Renal cortical epithelial cell (primary cell): ENCODE measurements at places on chromosomes 3 and 15. TPM values are rescaled to one million over a fixed set of nuclear protein-coding genes. Genes with fewer than 3 reads are reported as not detected.

Gene SLC24A5
- total RNA-seq = not detected in 2 replicates

GRCh38 chr15:76343313-76343996, 6.9 kb downstream of the ISL2 start:
- DNase-seq = no peak

GRCh38 chr3:195885036-195885891, 23.1 kb downstream of the TNK2 start:
- no peak for DNase-seq

GRCh38 chr15:70281261-70281810, 183.6 kb upstream of the TLE3 start:
- no peak for DNase-seq

Gene PROS1
- 23.3 and 60.3 TPM in 2 replicates for total RNA-seq

Gene PPARG
- 11.1 and 11.3 TPM in 2 replicates for total RNA-seq

GRCh38 chr3:21954709-21955108, 203.7 kb upstream of the ZNF385D start:
- DNase-seq = no peak

Gene SKOR1
- total RNA-seq = 0.10 TPM in 1 of 2 replicates, not detected in the other

GRCh38 chr3:58679974-58680666, 13.5 kb upstream of the FAM3D start:
- no peak for DNase-seq

- DNase-seq = no peak
These were observed 21.8 kb upstream of the CLDN18 start for GRCh38 chr3:137988152-137988551.

GRCh38 chr3:139558351-139559266, 19.1 kb upstream of the RBP1 start:
- DNase-seq = peak; percentile 33

Gene FANCI
- total RNA-seq = 7.4 and 32.1 TPM in 2 replicates

DNA sequence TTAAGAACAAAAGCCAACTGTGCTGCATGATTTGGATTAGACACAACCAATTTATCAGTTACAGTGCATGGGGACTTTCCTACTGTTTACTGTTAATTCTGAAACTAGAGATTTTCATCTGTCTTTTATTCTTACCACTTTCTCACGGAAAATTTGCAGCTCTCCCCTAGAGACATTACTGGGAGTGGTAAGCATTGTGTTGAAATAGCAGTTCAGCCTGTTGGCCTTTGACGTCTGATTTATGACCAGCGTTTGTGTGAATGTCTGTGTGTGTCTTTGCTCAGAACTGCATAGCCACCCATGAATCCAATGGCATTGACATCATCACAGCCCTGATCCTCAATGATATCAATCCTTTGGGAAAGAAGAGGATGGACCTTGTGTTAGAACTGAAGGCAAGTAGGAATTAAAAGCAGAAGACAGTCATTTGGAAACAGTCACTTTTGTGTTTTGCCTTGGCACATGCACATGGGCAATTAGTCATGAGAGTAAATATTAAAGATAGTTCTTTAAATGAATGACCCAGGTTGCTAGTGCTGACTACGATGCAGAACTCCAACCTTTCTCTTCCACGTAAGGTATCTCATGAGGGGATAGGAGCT, 202.2 kb upstream of the BHLHE40 start:
- DNase-seq = peak; percentile 80

GRCh38 chr3:108441071-108441507, 69.3 kb downstream of the MYH15 start:
- no peak for DNase-seq

- DNase-seq = no peak
These were observed 175.2 kb downstream of the TAFA4 start for GRCh38 chr3:68757157-68757556.

DNA sequence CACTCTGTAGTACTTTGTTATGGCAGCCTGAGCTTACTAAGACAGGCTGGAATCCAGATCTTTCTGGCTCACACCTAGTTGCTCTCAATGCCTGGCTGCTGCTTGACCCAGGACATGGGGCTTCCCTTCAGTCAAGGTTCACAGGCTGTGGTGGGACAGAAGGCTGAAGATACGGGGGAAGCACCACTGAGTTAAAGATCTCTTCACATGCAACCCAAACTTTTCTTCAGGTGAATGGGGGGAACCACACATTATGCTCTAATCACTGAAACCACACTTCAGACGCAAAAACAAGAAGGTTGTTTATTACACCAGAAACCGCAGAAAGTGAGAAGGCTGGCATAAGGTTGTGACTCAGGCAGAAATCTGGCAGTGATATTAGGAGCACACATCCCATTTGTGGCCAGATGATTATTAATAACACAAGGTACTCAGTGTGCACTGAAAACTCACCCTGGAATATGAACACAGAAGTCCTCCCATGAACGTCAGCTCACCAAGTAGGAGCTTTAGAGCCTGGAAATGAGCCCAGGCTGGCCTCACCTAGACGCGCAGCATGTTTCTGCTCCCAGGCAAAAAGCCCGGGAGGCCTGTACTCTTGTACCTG, 230.5 kb upstream of the CHRNA7 start:
- DNase-seq = no peak

DNA sequence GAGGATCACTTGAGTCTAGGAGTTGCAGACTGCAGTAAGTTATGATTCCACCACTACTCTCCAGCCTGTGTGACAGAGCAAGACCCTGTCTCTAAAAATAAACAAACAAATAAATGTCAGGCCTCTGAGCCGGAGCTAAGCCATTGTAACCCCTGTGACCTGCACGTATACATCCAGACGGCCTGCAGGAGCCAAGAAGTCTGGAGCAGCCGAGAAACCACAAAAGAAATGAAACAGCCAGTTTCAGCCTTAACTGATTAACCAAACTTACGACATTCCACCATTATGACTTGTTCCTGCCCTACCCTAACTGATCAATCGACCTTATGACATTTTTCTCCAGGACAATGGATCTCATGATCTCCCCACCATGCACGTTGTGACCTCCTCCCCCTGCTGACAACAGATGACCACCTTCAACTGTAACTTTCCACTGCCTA, 32.5 kb upstream of the ZKSCAN7 start:
- no peak for DNase-seq

Gene CLDN18
- total RNA-seq = not detected in 2 replicates

- DNase-seq = peak; percentile 52
These were observed 1.3 kb downstream of the ELL3 start for GRCh38 chr15:43775411-43775965.

GRCh38 chr3:138694287-138695007, 85.9 kb downstream of the FAIM start:
- DNase-seq = peak; percentile 98

DNA sequence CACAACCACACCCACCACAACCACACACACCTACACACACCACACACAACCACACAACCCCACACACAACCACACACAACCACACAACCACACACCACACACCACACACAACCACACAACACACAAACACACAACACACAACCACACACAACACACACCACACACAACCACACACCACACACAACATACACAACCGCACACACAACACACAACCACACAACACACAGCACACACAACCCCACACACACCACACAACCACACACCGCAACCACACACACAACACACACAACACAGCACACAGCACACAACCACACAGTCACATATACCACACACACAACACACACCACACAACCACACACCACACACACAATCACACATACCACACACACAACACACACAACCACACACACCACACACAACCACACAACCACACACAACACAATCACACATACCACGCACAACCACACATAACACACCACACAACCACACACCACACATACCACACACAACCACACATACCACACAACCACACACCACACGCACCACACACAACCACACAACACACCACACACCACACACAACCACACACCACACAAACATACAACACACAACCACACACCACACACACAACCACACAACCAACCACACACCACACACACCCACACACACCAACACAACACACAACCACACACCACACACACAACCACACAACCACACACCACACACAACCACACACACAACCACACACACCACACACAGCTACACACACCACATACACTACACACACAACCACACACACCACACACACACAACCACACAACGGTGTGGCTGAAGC, 23.7 kb downstream of the CPN2 start:
- no peak for DNase-seq

- DNase-seq = no peak
These were observed 24.5 kb downstream of the C15orf39 start for GRCh38 chr15:75225951-75226732.

Gene RASGRP1
- 12.1 and 16.3 TPM in 2 replicates for total RNA-seq

GRCh38 chr3:136954980-136955780, 2.6 kb upstream of the IL20RB start:
- DNase-seq = peak; percentile 69

- DNase-seq = no peak
These were observed 35.0 kb downstream of the SERP1 start for GRCh38 chr3:150511122-150511821.

Gene NOX5
- 0.55 TPM in 1 of 2 replicates, not detected in the other for total RNA-seq

- DNase-seq = no peak
These were observed 28.2 kb downstream of the PSMD6 start for GRCh38 chr3:63995086-63995485.

DNA sequence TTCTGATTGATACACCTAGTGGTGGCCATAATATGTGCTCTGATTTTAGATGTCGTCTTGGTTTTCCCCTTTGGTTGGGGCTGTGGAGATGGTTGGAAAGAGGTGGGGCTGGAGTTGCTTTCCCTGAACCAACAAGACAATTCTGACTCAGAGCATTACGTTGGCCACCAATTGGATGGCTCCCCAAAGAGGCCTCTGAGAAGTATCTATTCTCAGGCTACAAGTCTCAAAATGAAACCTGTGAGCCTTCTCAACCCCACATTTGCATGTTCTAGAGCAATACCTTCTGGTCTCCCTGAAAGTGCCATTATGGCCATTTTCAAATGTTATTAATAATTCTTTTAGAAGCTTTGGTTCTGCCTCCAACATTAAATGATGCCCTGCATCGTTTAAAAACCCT, 188.4 kb upstream of the WNT5A start:
- no peak for DNase-seq

Gene A4GNT
- total RNA-seq = not detected in 2 replicates

DNA sequence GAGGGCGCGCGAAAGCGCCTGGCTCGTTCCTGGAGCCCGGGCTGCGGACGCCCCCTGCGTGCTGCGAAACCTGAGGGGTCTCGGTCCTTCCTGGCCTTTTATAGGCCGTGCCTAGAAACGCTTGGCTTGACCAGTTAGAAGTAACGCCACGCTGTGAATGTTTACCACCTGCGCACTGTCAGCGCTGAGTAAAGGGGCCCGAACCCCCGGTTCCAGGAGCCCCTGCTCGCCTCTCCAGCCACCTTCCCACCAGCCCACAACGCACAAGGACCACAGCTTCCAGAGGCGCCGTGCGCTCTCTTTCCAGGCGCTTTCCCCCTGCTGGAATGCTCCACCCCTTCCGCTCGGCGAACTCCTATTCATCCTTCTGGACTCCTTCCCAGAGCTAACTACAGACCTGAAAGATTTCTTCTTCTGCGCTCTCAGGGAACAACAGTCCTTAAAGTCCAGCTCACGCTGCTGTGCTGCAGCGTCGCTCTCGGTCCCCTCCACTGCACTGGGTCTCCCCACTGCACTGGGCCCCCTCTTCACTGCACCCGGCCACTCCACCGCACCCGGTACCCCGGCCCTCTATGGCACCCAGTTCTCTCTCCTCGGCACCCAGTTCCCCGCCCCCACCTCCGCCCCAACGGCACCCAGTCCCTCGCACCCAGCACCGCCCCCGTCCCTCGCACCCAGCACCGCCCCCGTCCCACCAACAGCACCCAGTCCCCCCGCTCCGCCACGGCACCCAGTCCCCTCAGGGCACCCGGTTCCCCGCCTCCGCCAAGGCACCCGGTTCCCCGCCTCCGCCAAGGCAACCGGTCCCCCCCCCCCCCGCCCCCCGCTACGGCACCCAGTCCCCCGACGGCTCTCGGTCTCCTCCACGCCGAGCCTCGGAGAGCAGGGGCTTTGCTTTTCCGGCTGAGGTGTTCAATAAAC, 69.8 kb downstream of the SQOR start:
- DNase-seq = peak; percentile 31

GRCh38 chr3:187922704-187923416, 177.6 kb upstream of the BCL6 start:
- peak; percentile 72 for DNase-seq

Gene ZCWPW2
- 0.70 and 0.87 TPM in 2 replicates for total RNA-seq

- peak; percentile 44 for DNase-seq
These were observed 435 bp downstream of the RAB27A start for GRCh38 chr15:55289011-55289745.

DNA sequence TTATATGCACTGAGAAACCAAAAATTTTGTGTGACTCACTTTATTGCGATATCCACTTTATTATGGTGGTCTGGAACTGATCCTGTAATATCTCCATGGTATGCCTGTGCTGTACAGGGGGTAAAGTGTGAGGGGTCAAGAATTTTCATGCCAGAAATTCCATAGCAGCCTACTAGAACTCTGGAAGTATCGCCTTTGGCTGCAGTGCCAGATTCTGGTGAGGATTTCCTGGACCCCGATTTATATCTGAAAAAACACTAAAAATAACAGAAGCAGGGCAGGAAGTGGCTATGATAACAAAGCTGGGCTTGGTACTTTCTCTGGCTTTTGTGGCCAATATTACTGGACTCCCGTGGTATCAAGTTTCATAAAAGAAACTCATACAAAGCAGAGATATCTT, 36.4 kb downstream of the CCDC80 start:
- peak; percentile 29 for DNase-seq

Gene XXYLT1
- total RNA-seq = 13.9 and 18.4 TPM in 2 replicates

Gene GLDN
- not detected in 2 replicates for total RNA-seq

Gene TRAT1
- total RNA-seq = not detected in 2 replicates

DNA sequence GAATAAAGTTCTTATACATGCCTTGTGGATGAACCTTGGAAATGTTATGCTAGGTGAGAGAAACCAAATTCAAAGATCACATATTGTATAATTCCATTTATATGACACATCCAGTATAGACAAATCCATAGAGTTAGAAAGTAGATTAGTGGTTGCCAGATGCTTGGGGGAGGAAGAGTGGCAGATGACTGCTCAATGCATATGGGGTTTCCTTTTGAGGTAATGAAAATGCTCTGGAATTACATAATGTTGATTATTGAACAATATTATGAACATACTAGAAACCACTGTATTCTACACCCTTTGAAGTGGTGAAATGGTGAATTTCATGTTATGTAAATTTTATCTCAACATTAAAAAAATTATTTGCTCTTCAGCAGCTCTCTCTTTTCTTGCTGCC, 100.8 kb downstream of the DHX36 start:
- no peak for DNase-seq

DNA sequence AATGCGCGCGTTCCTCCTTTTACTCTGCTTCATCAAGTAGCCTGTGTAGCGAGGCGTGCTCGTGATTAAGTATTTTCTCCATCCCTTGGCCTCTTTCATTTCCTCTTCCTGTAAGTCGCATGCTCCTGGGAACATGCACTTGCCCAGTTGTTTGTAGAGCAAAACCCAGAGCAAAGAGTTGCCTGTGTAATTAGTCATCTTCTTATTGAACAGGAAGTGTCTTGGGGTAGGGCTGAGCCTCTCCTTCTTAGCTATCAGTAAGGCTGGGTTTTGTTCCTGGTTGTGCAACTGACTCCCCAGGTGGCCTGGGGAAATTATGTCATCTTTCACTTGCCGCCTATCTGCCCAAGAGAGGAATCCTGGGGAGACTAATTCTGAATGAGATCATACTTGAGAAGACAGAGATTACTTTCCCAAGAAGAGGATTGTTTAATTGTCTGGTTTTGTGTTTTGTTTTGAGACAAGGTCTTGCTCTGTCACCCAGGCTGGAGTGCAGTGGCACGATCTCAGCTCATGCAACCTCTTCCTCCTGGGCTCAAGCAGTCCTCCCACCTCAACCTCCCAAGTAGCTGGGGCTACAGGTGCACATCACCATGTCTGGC, 14.9 kb downstream of the LIPH start:
- DNase-seq = peak; percentile 100
